ENCODE measurements at places on chromosomes 6 and 20.
A peak's percentile ranks its signal among the peaks of the same experiment; 100 is the strongest.

- DNase-seq = no peak
Observed at GRCh38 chr6:52373151-52373690, 11.3 kb downstream of the PAQR8 start.

GRCh38 chr20:2734899-2735298 lies 42.3 kb downstream of the EBF4 start:
- no peak for DNase-seq

DNA sequence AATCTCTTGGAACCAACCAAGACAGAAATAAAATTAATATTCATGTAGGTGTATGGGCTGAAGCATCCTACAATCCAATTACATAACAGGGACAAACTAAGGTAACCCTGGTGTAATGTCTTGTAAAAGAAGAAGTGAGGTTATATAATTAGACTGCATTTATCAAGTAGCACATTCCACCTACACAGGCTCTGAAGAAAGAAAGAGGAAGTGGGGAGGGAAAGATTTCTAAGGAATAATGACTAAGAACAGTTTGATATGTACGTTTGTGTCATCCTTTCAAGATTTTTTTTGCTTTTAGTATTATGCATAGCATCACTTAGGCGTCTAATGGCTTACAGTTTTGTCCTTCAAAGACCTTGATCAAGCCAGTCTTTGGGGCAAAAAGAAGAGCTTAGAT lies 139.7 kb downstream of the PLCB1 start:
- no peak for DNase-seq

- DNase-seq = peak; percentile 32
Observed at GRCh38 chr6:73610444-73611275, 43.1 kb downstream of the SLC17A5 start.

DNA sequence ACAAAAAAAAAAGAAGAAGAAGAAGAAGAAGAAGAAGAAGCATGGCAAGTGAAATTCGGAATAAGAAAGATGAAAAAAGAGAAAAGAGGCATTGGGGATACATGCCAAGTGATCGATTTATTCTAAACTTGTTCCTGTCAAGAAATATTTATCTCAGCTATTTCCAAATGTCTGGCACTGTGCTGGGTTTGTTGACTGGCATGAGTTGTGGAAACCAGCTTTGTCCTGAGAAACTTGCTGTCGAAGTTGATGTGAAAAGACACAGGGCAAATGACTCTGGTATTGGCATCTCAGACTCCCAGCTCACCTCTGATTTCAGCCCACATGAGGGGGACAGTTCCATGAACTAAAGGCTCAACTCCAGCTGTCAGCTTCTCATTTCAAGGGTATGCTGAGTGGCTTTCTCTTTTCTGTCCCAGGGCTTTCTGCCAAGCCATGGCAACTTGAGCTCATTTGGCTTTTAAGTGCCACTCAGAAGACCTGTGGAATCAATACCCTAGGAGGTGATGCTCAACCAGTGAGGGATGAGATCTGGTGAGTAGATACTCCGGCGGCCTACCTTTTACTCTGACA lies 253.3 kb upstream of the JAG1 start:
- no peak for DNase-seq

Measured in foreskin melanocyte (primary cell).